ENCODE measurements at places on chromosomes 7 and 10.

DNA sequence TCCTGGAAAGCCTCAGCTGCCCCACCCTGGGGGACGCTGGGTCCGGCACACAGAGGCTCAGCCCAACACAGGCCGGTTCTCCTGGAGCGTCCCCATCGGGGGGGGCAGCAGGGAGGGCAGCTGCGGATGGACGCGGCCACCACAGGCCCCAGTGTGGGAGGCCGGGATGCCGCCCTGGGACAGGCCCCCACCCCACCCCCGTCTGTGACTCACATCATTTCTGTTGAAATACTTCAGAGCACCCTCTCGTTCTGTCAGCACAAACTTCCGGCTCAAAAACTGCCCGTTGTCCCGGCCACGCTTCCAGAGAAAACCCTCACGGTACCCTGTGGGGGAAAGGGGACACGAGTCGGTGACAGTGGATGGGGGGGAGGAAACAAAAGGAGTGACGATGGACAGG, 28.5 kb downstream of the GET4 start:
- DNase-seq: no peak

- DNase-seq: no peak
Observed at GRCh38 chr10:70034232-70034631, 18.4 kb upstream of the MACROH2A2 start.

DNA sequence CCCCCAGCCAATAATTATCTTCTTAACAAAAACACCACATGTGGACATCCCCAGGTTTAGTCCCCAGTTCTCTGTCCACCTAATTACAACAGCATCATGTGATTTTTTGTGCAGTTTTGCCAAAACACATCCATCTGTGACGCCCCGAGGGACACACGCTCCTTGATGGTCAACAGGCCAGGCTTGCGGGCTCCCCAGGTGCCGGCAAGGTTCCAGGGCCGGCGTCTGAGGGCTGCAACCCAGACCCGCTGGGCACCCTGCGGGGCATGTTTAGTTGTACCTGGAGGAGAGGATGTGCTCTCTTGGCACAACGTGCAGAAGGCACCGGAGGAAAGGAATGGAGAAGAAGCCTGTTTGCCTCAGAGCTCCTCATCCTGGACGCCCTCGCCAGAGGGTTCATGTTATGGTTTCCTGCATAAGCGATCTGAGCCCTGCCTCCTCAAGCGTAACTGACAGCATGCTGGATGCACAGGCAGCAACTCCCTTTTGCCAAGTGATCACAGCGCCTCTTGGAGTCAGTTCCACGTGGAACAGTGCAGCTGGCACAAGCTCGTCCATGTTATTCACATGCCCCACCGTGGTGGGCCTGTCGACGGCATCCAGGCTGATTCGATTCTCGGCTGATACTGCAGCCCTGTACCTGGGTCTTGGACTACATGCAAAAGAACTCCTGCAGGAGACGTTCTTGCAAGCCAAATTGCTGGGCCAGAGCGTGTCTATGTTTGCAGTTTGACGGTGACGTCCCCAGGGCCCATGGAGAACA, 41.6 kb downstream of the JAKMIP3 start:
- no peak for DNase-seq

- peak; percentile 7 for DNase-seq
Observed at GRCh38 chr7:4681218-4681851, 760 bp upstream of the FOXK1 start.

DNA sequence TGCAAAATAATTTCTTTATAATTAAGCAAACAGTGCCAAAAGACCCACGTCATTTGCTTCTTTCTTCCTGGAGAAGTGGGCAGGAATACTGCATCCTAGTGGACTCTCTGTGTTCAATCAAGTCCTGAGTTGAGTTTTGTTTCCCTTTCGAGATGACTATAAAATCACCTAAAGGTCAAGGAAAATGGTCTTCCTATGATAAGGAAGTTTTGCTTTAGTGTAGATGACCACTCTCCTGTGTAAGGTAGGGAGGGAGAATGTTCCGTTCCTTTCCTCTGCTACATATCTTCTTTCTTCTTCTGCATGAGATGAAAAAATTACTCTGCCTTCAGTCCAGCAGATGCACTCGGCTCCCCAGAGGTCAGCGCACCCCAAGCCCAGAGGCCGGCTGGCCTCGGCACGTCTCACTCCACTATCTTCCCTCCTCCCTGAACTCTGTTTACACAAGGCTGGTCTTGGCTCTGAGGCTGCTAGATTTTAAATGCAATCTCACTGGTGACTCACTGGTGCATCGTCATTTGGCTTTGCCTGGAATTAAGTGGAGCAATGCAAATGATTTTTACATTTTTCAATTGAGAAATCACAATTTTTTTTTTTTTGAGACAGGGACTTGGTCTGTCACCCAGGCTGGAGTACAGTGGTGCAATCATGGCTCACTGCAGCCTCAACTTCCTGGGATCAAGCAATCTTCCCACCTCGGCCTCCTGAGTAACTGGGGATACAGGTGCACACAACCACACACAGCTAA, 18.6 kb upstream of the VDAC2 start:
- no peak for DNase-seq
